Astrocyte of the spinal cord (primary cell): ENCODE measurements at places on chromosomes 7 and 10.

- no peak for DNase-seq
Observed at GRCh38 chr7:55303220-55303619, 61.9 kb upstream of the LANCL2 start.

GRCh38 chr10:35004651-35005050, 85.5 kb downstream of the CUL2 start:
- no peak for DNase-seq

GRCh38 chr10:13414855-13415254, 66.8 kb upstream of the SEPHS1 start:
- DNase-seq, result peak; percentile 16

GRCh38 chr7:67753891-67754290, 757.3 kb downstream of the TYW1 start:
- no peak for DNase-seq

DNA sequence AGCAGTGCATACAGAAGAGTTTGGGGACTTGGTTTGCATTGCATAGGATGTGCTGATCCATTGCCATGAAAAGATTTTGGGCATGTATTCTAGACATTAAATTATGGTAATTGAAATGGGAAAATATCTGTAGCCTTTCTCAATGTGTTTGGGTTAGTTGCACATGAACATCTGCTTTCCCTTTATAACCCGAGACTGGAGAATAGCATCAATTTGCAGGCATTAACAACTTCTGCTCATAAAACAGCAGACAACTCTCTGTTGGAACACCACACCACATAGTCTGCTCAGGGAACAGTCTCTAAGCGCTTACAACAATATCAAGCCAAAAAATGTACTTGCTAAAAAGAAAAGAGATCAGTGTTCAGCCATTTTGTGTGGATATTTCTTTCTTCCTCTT, 1391.1 kb upstream of the LRRTM3 start:
- no peak for DNase-seq
